Heart right ventricle (tissue), 16 donors: ENCODE measurements at places on chromosomes 11 and 22. TPM values are rescaled to one million over a fixed set of nuclear protein-coding genes. Genes with fewer than 3 reads are reported as not detected.
A peak's percentile ranks its signal among the peaks of the same experiment; 100 is the strongest.

Gene NPTXR
- total RNA-seq: 32.3 TPM

Gene TMEM121B
- total RNA-seq: 1.2 TPM

Gene ZFP91
- 65.6 TPM for total RNA-seq

Gene SYCE3
- total RNA-seq: not detected

Gene PKP3
- total RNA-seq: 0.85 TPM

Gene OR4A16
- total RNA-seq: not detected

Gene VSIG2
- 0.73 TPM for total RNA-seq

DNA sequence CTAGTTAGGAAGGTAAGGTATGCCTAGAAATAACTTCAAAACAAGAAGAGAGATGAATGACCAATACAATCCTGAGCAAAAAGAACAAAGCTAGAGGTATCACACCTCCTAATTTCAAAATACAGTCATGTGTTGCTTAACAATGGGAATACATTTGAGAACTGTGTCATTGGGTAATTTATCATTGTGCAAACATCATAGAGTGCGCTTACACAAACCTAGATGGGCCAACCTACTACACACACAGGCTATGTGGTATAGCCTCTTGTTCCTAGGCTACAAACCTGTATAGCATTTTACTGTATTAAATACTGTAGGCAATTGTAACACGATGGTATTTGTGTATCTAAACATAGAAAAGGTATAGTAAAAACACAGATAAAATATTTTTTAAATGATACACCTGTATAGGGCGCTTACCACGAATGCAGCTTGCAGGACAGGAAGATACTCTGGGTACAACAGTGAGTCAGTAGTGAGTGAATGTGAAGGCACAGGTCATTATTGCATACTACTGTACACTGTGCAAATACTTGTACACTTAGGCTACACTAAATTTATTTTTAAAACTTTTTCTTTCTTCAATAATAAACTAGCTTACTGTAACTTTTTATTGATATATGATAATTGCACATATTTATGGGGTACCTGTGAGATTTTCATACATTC lies 48.2 kb downstream of the STK33 start:
- no peaks in the 10 kb centered on the region for H3K27me3 ChIP-seq
- H3K36me3 ChIP-seq: no peaks in the 10 kb centered on the region
- H3K4me3 ChIP-seq: no peak overlapping the region
- DNase-seq: no peak
- H3K27ac ChIP-seq: no peak overlapping the region
- no peaks in the 10 kb centered on the region for H3K4me1 ChIP-seq

DNA sequence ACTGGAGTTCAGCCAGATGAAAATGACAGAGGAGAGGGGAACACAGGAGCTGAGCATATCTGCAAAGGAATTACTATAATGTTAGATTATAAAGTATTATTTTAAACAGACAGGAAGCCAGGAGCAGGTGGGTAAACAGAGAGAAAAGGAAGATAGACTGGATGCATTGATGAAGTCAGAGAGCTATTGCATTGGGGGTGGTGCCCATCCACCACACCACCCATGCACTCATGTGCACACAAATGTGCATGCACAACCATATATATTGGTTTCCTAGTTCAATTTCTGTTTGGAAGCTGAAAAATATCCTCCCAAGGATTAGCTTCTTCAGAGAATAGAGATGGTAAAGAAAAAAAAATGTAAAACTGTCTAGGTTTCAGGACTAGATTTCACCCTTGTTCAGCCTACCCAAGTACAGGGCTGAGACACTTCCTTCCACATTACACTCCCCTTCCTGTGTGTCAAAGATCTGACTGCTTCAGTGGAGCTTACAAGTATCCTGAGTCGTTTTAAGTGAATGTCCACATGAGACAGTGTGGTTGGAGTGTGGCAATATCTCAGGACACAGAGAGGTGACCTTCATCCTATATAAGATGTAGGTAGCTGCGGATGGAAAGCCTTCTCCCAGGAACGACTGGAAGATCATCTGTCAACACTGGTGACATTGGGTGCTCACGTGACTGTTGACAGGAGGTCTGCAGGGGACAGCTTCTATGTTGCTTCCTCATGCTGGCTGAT lies 12.2 kb upstream of the SMPD1 start:
- H3K27me3 ChIP-seq: no peaks in the 10 kb centered on the region
- H3K4me3 ChIP-seq: no peak overlapping the region
- no peak for DNase-seq
- no peaks in the 10 kb centered on the region for H3K36me3 ChIP-seq
- peak overlapping the region; percentile 58 for H3K27ac ChIP-seq

- no peak for DNase-seq
- H3K4me1 ChIP-seq: no peaks in the 10 kb centered on the region
- no peak overlapping the region for H3K4me3 ChIP-seq
- no peak overlapping the region for H3K27ac ChIP-seq
Measured at GRCh38 chr11:34151166-34151565, 45.7 kb downstream of the NAT10 start.

GRCh38 chr11:128669506-128670270 lies 24.2 kb upstream of the FLI1 start:
- H3K36me3 ChIP-seq: no peaks in the 10 kb centered on the region
- no peak for DNase-seq
- no peaks in the 10 kb centered on the region for H3K27me3 ChIP-seq
- H3K4me1 ChIP-seq: no peaks in the 10 kb centered on the region
- H3K4me3 ChIP-seq: no peak overlapping the region
- H3K27ac ChIP-seq: no peak overlapping the region

DNA sequence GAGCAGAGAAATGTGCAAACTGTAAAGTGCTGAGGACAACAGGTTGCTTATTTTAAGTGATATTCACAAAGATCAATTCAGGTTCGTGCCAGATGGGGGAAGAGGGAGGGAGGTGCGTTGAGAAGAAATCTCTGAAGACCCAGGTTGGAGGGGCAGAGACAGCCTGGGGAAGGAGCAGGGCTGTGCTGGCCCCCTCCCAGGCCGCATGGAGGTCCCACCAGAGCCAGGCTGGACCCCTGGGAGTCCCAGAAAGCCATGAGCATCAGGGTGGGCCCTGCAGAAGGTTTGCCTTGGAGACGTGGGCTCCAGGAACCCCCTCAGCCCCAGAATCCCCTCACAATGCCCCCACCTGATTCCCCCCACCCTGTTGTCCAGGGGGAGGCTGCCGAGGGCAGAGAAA lies 47.4 kb downstream of the IGLL1 start:
- DNase-seq: no peak
- H3K36me3 ChIP-seq: no peaks in the 10 kb centered on the region
- no peak overlapping the region for H3K4me3 ChIP-seq
- H3K27ac ChIP-seq: no peak overlapping the region

DNA sequence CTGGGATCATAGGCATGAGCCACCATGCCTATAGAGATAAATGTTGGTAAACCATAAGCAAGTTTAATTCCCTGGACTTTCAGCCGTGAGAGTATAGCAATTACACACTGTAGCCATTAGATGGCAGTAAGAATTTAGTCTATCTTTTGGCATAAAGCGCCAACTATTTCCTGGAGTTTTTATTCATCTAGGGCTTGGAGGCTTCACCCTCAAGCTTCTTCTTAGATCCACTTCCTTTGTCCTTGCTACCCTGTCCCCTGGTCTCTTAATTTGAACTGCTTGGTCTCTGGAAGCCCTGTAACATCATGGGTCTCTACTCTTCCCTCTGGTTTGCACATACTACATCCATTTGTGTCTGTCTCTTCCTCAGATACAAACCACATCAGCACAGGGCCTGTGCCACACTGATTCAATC lies 38.2 kb downstream of the OR10A6 start:
- DNase-seq: no peak
- H3K27me3 ChIP-seq: no peaks in the 10 kb centered on the region
- no peak overlapping the region for H3K4me3 ChIP-seq
- no peaks in the 10 kb centered on the region for H3K4me1 ChIP-seq

DNA sequence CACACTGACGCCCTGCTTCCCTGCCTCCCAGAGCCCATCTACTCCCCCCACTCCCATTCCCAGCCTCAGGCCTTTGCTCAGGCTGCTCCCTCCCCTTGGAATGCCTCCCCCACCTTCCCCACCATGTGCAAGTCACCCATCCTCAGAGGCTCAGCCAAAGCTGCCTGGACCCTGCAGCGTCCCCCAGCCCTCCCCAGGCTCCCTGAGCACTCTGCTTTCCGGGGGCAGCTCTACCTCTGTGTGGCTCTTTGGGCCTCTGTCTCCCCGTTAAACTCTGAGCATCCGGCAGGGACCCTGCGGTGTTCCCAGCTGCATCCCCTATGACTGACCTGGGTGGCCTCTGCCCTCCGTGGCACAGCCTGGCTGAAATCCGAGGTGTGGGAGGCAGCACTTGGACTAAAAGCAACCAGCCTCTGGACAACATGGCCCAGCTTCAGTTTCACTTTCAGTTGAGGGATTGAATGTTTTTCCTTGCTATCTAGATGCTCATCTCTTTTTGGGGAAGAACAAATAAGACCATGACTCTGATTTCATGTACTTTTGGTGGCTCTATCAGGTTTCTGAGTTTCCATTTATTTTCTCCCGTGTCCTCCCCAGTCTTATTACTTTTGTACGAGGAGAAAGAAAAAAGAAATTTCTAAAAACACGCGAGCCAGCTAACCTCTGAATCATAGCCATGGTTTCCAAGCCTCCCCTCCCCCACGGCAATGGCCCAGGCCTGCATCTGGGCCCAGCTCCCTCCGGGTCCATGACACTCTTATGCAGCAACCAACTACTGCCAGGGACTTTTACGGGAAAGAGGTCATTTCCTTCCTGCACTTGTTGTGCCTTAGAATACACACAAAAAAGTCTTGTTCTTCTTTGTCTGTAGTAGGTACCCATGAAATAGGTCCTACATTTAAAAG lies 3.8 kb downstream of the APOL3 start:
- H3K4me3 ChIP-seq: peak overlapping the region; percentile 65
- H3K4me1 ChIP-seq: peaks cover 84% of the 10 kb centered on the region
- H3K27me3 ChIP-seq: no peaks in the 10 kb centered on the region
- H3K36me3 ChIP-seq: peaks cover 6% of the 10 kb centered on the region
- peak; percentile 94 for DNase-seq
- peak overlapping the region; percentile 95 for H3K27ac ChIP-seq

- DNase-seq: peak; percentile 75
- peak overlapping the region; percentile 91 for H3K27ac ChIP-seq
- no peaks in the 10 kb centered on the region for H3K36me3 ChIP-seq
- H3K4me1 ChIP-seq: peaks cover 28% of the 10 kb centered on the region
Measured at GRCh38 chr11:16606784-16607674, 131.4 kb upstream of the C11orf58 start.

- DNase-seq: no peak
- H3K4me1 ChIP-seq: peaks cover 57% of the 10 kb centered on the region
- H3K36me3 ChIP-seq: no peaks in the 10 kb centered on the region
- H3K27me3 ChIP-seq: no peaks in the 10 kb centered on the region
- H3K4me3 ChIP-seq: peak overlapping the region; percentile 73
- peak overlapping the region; percentile 96 for H3K27ac ChIP-seq
Measured at GRCh38 chr22:25404556-25404927, 159.9 kb upstream of the GRK3 start.

GRCh38 chr11:8886322-8886721 lies 24.7 kb upstream of the AKIP1 start:
- H3K27me3 ChIP-seq: no peaks in the 10 kb centered on the region
- H3K27ac ChIP-seq: no peak overlapping the region
- no peaks in the 10 kb centered on the region for H3K4me1 ChIP-seq
- DNase-seq: no peak
- no peak overlapping the region for H3K4me3 ChIP-seq

DNA sequence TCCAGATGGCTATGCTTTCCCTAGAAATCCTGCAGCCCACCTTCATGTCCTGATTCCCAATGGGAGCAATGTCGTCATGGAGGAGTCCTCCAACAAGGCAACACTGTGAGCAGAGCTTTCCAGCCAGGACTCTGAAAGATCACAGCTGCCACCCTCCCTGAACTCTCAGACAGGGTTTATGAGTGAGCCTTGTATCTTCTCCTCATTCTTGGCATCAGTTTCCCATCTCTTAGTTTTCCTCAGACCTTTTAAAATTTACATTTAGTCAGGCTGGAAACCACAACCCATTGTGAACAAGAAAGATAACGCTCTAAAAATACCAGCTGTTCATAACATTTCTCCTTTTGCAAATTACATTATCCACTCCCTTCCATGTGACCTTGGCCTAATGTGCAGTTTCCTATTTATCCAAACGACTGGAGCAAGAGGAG lies 15.6 kb upstream of the LYVE1 start:
- H3K4me3 ChIP-seq: no peak overlapping the region
- peaks cover 46% of the 10 kb centered on the region for H3K4me1 ChIP-seq
- DNase-seq: no peak
- no peaks in the 10 kb centered on the region for H3K27me3 ChIP-seq
- H3K36me3 ChIP-seq: peaks cover 20% of the 10 kb centered on the region

DNA sequence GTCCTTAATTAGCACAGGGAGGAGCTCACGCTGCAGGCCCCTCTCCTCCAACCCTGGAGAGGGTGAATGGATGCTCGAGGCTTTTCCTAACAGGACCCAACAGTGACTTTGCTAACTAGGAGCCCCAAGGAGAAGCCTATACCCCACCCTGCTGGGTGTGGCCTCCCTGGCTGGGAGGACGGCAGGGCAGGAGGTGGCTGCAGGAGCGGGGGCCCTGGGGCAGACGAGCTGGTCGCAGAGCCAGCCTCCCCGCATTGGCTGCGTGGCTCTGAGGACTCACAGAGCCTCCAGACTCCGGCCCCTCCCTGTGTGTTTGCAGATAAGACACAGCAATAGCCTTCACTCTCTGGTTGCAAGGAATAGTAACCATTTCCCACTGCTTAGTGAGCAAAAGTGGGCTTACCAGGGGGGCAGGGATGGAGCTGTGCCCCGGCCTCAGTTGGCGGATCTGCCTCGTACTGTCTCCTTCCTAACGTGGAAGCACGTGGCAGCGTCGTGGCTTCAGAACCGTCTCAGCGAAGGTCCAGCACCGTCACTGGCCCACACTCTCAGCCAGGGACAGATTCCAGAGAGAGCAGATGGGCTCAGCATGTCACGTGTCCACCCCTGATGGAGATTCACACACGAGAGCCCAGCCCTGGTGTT lies 1087.5 kb downstream of the BRD1 start:
- no peak overlapping the region for H3K4me3 ChIP-seq
- H3K36me3 ChIP-seq: no peaks in the 10 kb centered on the region
- H3K4me1 ChIP-seq: no peaks in the 10 kb centered on the region

DNA sequence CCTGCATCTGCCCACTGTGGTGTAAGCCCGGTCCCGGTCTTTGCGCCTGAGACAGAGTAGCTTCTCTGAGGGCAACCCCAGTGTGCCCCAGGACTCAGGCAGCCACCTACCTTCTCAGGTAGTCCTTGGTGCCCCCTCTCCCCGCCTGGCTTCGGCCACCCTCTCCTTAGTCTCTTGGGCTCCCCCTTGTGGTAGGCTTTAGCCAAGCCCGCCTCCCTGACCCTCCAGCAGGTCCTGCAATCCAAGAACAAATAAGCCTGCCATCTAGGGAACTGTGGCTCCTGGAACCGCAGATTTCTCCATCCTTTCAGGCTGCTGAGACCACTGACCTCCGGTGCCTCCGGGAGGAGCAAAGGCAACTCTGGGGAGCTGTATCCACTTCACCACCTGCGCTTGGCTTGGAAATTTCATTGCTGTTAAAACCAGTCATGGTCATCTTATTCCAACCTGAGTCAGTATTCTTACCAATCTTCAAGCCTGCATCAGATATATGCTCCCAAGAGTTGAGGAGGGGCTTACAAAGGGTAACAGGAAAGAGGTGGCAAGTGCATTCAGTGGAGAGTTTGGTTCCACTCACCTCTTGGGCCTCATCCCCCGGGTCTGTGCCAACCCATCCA lies 52.8 kb upstream of the TENM4 start:
- peak; percentile 64 for DNase-seq
- no peaks in the 10 kb centered on the region for H3K36me3 ChIP-seq
- H3K4me1 ChIP-seq: no peaks in the 10 kb centered on the region
- peaks cover 5% of the 10 kb centered on the region for H3K27me3 ChIP-seq
- no peak overlapping the region for H3K4me3 ChIP-seq
